ENCODE measurements at places on chromosomes 5 and 9.

DNA sequence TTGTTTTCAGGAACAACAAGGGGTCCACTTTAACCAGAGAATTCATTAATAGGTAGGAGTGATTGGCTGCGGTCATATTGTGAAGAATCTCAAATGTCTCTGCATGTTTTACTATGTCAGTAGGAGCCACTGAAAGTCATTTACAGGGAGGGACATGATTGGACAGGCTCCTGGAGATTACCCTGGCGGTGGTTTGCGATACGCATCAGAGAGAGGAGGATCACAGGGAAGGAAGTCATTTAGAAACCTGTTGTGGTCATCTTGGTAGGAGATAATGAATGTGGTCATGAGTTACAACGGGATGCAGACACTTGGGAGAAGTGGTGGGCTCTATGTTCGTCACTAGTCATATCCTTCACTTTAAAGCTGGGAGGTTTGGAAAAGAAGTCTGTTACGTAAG is 262.8 kb downstream of the FAM114A2 start:
- DNase-seq: no peak

- no peak for DNase-seq
These were observed 18.3 kb upstream of the ASS1 start for GRCh38 chr9:130426467-130426773.

GRCh38 chr9:130043654-130044623 is 950 bp upstream of the FNBP1 start:
- no peak for DNase-seq

- no peak for DNase-seq
These were observed 44.4 kb downstream of the FNBP1 start for GRCh38 chr9:129998491-129999140.

DNA sequence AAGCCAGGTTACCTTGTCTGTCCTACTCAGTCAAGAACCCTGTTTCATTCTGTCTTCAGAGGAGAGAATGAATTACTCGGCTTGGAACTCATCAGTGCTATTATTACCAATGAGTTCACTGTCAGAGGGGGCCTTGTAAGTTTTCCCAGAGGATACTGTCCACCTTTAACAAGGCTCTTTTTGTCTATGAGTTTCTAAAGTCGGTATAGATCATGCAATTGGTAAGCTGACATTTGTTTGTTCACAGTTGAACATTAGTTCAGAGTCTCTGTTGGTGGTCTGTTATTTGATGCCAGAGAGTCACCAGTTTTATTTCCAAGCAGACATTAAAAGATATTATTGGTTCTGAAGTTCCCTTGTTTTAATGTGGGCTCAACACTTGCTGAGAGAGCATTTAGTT is 58.1 kb upstream of the DHFR start:
- no peak for DNase-seq

GRCh38 chr9:27154908-27155307 is 45.9 kb downstream of the TEK start:
- no peak for DNase-seq

- no peak for DNase-seq
These were observed 38.1 kb downstream of the CMYA5 start for GRCh38 chr5:79727451-79728355.

DNA sequence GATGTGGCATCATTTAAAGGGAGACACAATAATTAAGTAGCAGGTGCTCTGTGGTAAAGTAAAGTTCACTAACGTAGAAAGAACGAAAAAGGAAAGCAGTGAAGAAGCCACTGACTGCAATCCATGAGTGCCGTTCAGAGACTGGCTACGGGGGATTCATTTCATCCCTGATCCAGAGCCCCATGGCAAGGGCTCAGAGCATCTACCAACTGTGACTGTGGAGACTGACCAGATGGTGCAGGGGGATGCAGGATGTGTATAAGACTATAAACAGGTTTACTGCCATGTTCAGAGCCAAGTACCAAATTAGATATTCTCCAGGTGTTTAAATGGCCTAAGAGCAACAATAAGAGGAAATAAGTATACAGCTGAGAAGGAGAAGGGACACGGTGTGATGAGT is 47.7 kb downstream of the MARCHF11 start:
- DNase-seq: no peak

GRCh38 chr5:76622973-76623596 is at the start of gene F2RL2:
Gene F2RL2, minus strand, starts transcription at chr5:76623403. Its CDS starts 173 bp downstream, at chr5:76623230.
- no peak for DNase-seq

Data from activated T-cell treated with anti-CD3 and anti-CD28 coated beads for 4 hours (primary cell).